ENCODE measurements at places on chromosomes 7 and 10.

GRCh38 chr7:159064121-159064815 lies 80.4 kb downstream of the VIPR2 start:
- ATAC-seq = no peak

DNA sequence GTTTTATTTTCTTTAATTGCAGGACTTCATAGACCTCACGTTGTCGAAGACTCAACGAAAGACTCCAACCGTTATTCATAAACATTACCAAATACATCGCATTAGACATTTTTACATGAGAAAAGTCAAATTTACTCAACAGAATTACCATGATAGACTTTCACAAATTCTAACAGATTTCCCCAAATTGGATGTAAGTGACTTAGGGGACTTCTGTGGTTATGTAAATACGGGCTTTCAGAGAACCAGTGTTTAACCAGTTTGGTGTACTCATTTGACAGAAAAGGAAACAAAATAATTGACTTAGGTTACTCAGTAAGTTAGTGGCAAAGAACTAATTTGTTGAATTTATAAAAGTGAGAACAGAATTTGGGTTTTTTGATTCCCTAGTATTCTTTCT lies 4.2 kb downstream of the GTPBP4 start:
- ATAC-seq = no peak

GRCh38 chr10:110502851-110503301 lies 5.2 kb downstream of the DUSP5 start:
- no peak for ATAC-seq

DNA sequence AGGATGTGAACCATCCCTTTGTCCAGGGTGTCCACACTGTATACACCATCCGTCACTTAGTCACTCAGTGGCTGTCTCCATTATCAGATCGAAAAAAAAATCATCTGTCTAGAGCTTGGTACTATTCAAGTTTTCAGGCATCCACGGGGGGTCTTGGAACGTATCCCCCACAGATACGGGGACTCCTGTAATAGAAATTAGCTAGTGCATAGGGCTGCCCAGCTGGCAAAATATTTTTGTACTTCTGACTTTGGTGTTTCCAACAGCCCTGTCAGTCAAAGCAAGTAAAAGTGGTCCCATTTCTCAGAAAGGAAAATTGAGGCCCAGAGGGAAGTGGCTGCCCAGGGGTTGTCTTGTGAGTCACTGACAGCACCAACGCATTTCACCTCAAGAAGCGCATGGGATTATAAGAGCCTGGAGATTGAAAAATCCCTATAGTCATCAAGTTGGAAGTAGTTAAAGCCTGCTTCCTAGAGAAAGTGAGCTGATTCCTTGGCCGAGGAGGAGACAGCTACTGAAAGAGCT lies 52.1 kb upstream of the SLC29A3 start:
- no peak for ATAC-seq

- no peak for ATAC-seq
Observed at GRCh38 chr10:100962351-100963080, 6.8 kb upstream of the SEMA4G start.

DNA sequence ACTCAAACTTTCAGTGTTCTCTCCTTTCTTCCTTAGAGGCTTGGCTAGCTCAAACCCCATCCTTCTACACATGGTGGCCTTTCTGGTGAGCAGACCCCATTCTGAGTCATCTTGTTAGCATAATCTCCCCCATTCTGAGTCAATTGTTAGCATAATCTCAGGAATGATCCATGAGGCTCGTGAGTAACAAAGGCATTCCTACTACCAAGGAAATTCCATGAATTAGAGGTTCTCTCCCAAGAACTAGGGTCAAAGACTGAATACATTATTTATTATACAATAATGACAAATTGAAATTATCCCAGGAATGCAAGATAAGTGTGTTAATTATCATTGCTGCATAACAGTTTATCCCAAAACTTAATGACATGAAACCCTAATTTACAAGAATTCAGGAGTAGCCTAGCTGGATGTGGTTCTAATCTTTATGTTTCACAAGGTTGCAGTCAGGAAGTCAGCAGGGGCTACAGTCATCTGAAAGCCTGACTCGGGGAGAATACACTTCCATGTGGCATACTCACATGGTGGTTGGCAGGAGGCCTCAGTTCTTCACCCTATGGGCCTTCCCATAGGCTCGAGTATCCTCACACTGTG lies 100.2 kb downstream of the MMRN2 start:
- ATAC-seq = no peak

DNA sequence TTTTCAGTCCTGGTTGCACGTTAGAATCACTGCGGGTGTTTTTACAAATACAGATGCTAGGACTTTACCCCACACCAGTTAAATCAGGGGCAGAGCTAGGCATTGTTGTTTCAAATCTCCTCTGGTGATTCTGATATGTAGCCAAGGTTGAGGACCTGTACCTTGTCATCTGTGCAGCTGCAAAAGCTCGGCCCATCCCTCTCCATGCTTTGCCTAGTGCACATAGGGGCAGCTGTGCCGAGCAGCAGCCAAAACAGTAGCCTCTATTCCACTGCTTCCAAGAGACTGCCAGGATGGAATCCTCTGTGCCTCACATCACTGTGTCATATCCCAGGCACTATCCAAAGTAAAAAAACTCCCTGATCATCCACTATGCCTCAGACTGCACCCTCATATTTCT lies 181.3 kb downstream of the CDK14 start:
- no peak for ATAC-seq

GRCh38 chr10:46992803-46993561 lies 81.8 kb downstream of the PTPN20 start:
- no peak for ATAC-seq

DNA sequence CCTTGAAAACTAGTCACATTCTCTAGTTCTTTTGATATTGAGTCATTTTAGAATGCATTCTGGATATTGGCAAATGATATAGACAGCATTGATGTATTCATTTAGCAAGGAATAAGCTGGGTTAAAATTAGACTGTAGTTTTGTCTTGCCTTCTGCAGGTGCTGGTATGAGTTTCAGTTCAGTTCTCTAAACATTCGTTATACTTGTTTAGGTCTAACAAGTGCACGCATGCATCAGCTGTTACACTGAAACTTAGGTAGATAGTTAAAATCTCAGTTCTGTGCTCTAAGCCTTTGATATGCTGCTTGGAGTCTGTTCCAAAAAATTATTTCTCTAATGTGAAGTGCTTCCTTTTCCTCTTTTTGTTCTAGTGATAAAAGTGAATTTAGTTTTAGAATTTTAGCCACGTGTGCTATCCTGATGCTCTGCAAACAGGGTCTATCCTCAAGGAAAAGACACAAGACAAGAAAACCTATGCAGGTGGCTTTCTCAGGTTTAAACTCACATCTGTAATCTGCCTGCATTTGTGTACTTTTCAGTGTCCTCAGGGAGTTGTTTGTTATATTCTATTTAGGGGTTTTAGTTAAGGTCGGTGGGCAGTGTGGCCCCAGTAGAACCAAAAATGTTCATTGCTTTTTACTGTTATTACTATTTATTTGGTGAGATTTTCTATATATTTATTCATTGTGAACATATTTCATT lies 409.0 kb downstream of the CDC14C start:
- ATAC-seq = no peak

- ATAC-seq = no peak
Observed at GRCh38 chr7:115354925-115355324, 433.0 kb downstream of the MDFIC start.

GRCh38 chr10:60820093-60820754 lies 41.9 kb downstream of the CDK1 start:
- no peak for ATAC-seq

- no peak for ATAC-seq
Observed at GRCh38 chr7:55526329-55526728, 46.0 kb downstream of the VOPP1 start.

GRCh38 chr10:1394155-1394912 lies 338.1 kb downstream of the WDR37 start:
- ATAC-seq = no peak

DNA sequence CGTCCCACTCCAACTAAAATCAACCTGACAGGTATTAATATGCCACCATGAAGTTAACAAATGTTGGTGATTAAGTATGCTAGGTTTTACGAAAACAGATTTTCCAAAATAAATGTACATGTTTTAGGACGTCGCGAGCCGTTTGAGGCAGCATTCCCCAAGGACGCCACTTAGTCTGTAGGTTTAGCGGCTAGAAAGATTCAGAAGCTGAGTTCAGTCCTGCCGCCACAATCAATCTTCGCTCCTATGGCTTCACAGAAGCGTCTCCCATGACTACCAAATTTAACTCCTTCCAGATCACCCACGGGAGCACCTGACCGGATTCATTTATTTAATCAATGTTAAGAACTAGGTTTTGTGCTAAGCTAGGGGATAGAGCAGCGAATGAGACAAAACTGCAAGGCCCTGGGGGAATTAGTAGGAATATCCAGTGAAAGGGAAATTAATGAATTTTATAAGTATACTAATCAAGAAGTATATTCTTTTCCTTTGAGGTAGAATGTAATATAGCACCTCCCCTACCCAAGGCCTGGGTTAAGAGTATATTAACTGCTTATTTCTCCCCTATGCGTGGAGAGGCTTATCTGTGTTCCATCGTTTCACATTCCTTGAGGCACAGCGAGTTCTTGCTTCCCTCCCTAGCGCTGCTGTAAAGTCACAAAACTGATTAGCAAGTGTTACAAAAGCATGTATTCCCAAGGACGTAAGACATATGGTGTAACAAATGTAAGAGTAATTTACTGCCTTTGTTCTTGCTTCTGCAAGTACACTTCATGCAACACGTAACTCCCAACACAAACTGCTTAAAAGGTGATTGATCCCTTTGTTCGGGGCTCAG lies 994 bp upstream of the CYP51A1 start:
- ATAC-seq = no peak

DNA sequence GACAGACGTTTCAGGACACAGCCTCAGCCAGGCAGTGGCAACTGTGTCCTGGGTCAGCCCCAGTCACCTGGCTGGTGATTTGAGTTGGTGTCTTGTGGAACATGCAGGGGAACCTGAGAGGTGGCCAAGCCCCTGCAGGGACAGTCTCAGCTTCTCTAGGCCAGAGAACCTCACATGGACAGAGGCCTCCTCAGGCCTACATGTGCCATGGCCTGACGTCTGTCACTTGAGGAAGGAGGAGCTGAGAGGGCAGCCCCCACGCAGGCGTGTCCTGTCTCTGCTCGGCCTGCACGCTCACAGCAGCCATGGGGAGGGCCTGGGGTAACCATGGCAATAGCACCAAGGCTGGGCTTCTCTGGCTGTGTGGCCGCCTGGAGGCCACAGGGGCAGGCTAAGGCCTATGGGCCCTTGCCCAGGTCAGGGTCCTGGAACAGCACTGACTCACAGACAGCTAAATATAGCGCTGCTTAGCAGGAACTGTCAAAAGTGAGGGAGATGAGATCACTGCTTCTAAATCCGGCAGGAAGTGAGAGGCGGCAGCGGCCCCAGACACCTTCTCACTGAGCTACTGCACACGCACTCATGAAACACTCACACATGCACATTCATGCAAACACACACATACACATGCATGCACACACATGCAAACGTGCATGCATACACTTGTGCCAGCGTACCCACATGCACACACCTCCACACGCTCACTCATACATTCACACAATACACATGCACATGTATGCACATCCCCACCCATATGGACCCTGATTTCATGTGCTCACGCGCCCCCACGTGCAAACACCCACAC lies 57.0 kb downstream of the YKT6 start:
- peak; percentile 96 for ATAC-seq

- no peak for ATAC-seq
Observed at GRCh38 chr7:83704564-83704963, 55.6 kb upstream of the SEMA3E start.

DNA sequence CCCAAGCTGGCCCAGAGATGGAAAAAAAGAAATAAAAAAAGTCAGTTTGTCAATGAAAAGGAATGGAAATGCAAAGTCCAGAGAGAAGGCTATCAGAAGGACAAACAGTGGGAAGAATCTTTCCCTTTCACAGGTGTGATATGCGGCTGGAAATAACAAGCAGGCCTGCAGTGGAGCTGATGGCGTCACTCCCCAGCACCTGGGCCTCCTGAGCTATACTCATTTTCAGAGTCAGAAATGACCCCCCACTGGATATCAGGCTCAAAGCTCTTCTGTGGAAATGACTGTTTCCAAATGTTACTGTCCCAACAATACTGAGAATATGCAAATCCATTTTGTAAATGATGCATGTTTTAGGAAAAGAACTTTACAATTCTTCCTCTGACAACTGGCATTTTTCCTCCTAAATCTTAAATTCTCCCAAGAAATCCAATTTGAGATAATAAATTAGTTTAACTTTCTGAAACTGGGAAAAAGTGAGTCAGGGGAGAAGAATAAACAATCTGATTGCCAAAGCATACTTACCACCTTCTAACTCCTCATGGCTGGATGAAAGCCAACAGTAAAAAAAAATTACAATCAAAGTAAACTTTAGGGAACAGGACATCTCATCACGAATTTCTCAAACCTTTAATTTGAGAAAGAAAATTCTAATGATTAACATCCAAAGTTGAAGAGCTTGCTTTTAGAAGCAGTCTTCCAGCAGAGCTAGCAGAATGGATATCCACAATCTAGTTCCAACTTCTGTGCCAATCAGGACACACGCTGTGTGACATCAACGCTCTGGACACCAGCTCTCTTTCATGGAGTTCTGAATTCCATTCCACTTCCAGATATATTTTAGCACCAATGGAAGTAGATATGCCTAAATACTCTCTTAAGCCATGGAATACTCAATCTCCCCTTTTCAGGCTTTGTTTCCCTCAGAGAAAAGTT lies 5.3 kb upstream of the CUZD1 start:
- no peak for ATAC-seq

DNA sequence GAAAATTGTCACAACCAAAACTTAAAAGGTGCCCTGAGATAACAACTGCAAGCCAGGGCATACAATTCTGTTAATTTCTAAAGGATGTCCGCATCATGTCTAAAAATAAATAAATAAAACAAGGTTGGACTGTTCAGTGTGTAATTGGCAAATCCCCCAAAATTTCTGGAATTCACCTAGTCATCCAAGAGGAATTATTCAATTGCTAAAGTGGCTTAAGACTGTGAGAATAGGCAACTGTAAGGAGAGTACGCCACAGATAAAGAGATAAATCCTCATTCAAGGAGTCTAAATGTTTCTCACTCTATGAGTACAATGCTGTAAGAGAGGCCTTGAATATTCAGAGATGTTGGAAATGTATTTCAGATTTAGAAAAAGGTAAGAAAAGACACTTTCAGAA lies 37.2 kb downstream of the PIK3AP1 start:
- no peak for ATAC-seq

- ATAC-seq = no peak
Observed at GRCh38 chr7:113548561-113548960, 370.2 kb downstream of the PPP1R3A start.

DNA sequence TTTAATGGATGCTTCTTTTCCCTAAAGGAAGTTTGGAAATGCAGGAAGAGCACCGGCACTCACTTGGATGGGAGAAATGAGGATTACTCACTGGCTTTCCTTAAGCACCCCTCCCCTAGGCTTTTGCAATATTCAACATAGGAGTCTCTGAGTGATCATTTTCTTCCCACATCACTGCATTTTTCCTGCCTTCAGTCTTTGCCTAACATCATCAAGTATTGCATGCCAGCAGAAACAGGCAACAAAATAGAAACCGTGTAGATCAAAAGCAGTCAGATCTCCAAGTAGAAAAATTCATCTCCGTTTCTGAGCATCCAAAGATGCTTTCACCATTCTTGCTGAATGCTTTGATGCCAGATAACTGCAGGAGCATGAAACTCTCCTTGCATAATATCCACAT lies 119.9 kb downstream of the ADCYAP1R1 start:
- ATAC-seq = no peak

- ATAC-seq = no peak
Observed at GRCh38 chr7:41847606-41848005, 144.7 kb upstream of the INHBA start.
